ENCODE measurements at places on chromosomes 1 and 21.

DNA sequence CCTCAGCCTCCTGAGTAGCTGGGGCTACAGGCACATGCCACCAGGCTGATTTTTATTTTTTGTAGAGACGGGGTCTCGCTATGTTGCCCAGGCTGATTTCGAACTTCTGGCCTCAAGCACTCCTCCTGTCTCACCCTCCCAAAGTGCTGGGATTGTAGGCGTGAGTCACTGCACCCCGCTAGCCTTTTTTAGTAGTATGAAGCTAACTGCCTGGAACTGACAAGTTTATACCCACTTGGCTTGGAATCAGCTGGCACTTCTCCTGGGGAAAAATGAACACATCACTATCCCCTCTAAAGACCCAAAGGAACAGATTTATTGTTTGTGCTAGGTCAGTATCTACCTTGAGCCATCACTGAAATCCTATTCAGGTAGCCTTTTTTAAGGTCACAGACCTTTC, 19.0 kb downstream of the TMEM63A start:
- no peak for DNase-seq

DNA sequence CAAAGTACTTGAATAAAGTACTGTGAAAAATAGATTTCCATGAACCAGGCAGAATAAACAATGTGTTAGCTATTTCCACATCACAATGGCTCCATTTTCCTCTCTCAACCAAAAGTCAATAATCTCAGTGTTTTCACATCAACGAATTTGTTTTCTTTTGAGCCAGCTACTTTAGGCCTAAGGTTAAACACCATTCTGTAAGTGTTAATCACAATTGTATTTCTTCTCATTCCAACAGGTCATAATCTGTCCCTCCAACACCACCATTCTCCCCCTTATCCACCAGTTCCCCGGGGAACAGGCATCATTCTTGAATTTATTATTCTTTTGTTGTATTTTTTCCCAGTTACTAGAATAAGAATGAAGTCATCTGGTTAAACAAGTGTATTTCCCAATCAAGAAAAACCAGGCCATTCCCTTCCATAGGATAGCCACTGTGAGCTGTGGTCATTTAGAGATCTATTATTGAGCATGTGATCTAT, 66.2 kb upstream of the PALMD start:
- DNase-seq = no peak

DNA sequence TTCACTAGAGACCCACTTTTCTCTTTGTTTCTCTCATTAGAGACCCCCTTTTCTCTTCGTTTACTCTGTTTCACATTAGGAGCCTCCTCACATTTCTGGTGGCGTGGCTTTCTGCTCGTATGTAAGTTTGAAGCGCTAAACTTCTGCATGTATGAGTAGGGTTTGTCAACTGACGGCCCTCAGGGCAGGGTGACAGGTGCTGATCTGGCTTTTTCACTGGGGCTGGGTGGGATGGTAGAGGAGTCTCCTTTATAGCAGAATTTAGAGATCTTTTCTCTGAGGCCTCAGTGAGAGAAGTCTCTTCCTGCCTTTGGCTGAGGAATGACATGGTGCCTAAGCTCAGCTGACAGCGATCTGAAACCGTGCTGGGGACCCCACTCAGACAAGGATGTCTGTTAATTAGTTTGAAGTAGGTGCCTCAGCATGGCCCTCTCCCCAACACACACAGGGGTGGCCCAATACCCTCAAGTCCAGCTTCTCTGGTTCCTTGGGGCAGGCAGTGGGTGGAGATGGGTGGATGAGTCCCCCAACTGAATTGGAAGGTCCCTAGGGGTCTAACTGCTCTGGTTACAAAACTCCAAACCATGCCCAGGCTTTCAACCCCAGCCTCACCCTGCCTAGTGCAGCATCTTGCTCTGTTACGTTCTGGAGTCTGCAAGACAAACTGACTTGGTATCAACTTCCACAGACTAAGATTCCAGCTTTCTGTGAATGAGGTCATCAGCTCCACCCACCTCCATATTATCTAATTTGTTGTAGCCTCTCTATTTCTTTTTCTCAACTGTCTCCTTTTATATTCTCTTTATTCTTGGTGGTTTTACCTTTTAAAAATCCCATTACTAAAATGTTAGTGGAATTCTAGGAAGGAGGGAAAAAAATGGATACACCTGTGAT, 3.2 kb downstream of the SLC1A7 start:
- DNase-seq = no peak

- DNase-seq = no peak
These were observed 4.1 kb downstream of the PPT1 start for GRCh38 chr1:40092706-40093639.
